ENCODE measurements at places on chromosomes 12 and 14.

DNA sequence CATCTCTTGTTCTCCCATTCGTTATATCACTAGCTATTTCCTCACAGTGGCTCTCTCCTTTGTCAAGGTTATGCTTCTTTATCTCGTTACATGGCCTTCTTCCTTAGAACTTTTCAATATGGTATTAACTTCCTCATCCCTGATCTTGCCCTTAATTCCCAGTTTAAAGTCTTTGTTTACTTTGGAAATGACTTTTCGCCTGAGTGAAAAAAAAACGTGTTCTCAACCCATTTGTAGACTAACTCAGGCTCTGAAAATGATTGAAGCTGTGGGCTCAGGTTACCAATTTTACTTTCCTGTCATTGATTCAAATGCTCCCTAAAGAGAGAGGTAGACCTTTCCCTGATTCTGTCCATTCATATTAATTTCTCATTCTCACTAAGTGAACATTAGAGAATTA lies 135.2 kb downstream of the NUBPL start:
- DNase-seq, result no peak

DNA sequence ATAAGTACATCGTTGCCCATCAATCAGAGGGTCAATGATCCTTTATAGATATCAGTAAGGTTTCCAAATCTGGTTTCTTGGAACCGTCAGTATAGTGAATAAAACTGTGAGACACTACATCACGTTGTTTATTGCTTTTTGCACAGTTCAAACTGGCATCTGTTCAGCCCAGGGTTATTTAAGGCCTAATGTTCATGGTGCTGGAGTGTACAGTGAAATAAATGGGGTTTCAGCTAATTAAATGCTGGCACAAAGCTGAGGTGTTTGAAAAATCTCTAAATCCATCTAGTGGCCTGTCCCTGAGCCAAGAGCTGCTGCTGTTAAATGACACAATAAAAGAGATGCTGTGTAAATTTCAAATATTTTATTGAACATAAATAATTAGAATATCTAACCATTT lies 69.9 kb downstream of the RPS29 start:
- no peak for DNase-seq

- no peak for DNase-seq
Observed at GRCh38 chr14:57834001-57834598, 31.8 kb downstream of the SLC35F4 start.

- DNase-seq, result no peak
Observed at GRCh38 chr14:24377657-24378056, 9.7 kb downstream of the NFATC4 start.

DNA sequence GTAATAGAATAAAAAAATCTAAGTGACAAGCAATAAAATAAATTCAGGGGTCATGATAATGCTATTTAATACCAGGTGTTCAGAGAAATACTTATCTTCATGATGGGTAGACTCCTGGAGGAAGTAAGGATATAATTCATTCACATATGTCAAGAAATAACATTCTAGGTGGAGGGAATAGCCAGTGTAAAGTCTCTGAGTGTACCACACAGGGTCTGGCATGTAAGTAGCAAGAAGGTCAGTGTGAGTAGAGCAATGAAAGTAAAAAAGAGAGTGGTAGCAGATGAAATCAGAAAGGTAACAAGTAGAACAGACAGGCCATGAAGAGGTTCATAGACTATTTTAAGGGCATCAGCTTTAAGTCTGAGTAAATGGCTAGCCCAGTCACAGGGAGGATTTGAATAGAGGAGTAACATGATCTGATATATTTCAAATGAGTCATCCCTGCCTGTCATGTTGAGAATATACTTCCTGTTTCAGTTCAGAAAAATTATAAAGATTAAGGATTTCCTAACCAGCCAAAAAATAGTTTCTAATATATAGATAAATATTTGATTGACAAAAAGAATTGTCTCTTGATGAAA lies 519.9 kb downstream of the C12orf50 start:
- no peak for DNase-seq

DNA sequence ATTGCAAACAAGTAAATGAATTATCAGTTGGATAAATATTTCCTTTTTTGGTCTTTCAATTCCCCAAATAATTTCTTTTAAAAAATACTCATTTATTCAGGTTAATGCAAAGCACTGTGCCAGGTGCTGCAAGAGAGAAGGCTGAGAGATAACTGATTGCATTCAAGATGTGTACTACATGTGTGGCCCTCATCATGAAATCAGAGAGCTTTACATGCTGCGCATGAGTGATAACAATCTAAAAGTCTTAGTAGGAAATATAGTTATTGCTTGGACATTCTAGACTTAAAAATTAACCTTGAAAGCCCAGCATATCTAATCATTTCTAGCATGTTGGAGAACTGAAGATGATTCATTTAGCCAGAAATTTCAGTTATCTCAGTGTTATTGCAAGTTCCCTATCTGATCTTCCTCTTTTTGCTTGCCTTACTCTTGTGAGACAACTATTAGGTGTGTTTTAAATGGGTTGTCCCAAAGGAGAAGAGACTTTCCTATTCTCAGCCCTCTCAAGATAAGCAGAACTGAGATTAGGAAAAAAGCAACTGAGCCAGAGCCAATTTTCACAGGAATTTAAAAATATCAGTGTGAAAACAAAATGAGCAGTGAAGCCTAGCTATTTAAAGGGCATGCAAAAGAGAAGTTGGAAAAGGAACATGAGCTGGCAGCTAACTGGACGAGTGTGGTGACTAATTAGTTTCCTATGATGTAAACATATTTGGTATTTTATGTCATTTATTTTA lies 60.9 kb downstream of the PLEKHA5 start:
- no peak for DNase-seq

DNA sequence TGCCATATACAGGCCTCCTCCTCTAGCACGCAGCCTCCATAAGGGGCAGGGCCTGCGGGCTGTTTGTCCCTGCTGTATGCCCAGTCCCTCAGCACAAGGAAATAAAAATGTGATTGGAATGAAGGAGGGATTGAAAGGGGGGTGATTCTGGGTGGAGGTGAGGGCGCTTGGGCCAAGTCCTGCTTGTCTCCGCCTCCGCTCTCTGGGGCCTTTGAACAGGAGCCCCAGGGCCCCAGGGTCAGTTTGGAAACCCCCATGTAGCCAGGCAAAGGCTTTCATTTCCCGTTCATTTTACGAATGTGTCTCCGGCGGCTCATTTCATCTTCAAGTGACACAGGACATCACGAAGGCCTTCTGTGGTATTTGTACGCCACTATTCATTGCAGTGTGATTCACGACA lies 4.5 kb upstream of the CACNA2D4 start:
- DNase-seq, result no peak

GRCh38 chr12:6927379-6928021 lies at the start of gene ATN1:
TSS of gene ATN1 (plus strand) at chr12:6927959. CDS start at chr12:6934002, 6,043 bp downstream.
- no peak for DNase-seq

DNA sequence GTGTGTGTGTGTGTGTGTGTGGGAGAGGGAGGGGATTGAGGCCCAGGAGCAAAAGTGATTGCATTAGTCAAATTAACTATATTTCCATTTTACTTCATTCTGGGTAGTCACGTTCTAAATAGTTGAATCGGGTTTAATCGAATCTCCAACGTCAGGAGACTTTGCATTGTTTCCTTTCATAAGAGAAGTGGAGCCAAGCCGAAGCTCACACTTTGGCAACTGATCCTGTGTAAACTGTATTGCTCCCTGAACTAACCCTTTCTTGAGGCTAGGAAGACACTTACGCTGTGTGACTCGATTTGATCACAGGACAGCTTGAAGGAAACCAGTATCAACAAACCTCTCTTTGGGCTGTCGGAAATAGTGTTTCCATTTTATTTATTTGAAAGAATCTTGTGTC lies 363.4 kb upstream of the ATP2B1 start:
- DNase-seq, result no peak

GRCh38 chr14:63051301-63051700 lies 6.0 kb upstream of the KCNH5 start:
- no peak for DNase-seq

GRCh38 chr12:91986084-91986483 lies 159.6 kb downstream of the BTG1 start:
- no peak for DNase-seq

DNA sequence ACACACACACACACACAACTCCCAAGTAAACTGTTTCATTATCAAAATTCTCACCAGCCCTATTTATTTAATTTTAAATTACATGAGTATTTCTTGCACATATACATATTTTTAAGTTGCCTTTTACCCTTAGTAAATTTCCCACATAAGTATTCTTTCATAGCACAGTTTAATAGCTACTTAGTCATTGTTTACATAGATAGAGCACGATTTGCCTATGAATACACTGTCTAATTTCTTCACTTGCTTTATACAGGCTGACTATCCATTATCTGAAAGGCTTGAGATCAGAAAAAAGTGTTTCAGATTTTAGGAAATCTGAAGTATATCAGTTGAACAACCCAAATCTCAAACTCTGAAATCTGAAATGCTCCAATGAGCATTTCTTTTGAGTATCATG lies 30.9 kb downstream of the NIN start:
- DNase-seq, result no peak

DNA sequence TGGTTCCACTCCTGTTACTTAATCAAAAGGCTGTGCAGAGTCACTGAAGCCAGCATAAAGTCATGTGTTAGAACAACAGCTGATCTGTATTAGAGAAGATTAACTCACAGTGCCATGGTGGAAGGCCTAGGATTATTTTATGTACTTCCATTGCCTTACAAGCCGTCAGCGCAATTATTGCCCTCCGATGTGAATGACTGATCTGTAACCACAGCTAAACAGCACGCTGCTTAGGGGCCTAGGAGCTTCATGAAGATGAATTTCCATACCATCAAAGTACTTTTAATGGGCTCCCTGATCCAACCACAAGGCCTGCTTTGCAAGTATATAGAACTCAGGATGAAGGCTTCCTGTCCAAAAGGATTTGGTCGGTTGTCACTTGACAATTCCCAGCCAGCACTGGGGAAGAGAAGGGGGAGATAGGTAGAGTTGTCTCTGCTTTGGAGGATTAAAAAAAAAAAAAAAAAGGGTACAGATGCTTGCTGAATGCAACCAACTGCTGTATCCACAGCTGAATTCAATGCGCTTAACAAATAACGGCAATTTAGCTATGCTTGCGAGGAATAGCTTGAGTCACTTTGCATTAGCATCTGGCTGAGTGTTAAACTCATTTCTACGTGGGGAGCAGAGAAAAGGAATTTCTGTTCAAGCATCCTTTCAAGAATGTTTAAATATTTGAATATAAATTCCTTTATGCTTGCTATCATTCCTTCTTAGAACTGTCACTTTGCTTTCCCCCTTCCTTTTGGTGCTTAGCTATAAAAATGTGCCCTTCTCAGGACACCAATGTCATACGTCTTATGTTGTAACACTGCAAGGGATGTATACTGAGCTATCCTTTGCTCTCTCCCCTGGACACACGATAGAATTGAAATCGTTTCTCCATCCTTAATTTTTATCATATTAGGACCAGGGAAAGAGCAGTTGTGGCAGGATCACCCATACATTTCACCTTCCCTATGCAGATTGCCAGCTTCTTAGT lies 387.8 kb downstream of the SOX5 start:
- DNase-seq, result no peak

GRCh38 chr12:48033451-48033850 lies 29.2 kb upstream of the COL2A1 start:
- DNase-seq, result no peak

GRCh38 chr14:23864259-23864658 lies 89.3 kb upstream of the DHRS4 start:
- DNase-seq, result no peak

DNA sequence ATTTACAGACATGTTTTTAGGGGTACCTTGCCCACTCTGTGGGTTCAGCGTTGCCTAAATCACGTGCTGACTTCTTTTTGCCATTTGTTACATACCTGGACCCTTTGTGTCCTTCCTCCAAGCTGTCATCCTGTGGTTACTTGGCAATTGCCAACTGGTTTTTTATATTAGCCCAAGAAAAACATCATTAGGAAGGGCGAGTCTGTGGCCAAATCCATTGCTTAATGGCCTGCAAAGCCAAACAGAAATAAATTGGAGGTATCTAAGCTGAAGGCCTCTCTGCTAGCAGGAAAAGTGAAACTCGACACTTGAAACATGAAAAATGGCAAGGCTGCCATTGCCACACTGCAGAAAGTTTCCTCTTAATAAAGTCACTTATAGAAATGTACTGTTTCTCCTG lies 190.4 kb downstream of the NUAK1 start:
- DNase-seq, result no peak
